Lower lobe of right lung (tissue), 2 donors: ENCODE measurements at places on chromosomes 12 and 14. TPM values are rescaled to one million over a fixed set of nuclear protein-coding genes. Genes with fewer than 3 reads are reported as not detected.

The DEGS2 gene
- 5.8 TPM for total RNA-seq

The KLRB1 gene
- total RNA-seq: 4.3 TPM

The RNF212B gene
- not detected for total RNA-seq

The LYZ gene
- total RNA-seq: 1,458 TPM

The RND1 gene
- 5.9 TPM for total RNA-seq

The BCL2L14 gene
- total RNA-seq: 2.6 TPM

The GZMB gene
- 7.6 TPM for total RNA-seq

The ACSS3 gene
- 32.4 TPM for total RNA-seq

The TAS2R31 gene
- 1.9 TPM for total RNA-seq

The HCAR3 gene
- total RNA-seq: 6.9 TPM

The PPM1A gene
- total RNA-seq: 58.0 TPM

The RIPK3 gene
- total RNA-seq: 27.9 TPM

The CLEC1A gene
- total RNA-seq: 9.7 TPM

The ADCY6 gene
- total RNA-seq: 42.7 TPM

The ANO4 gene
- total RNA-seq: 0.74 TPM

The ALX1 gene
- not detected for total RNA-seq

The LACRT gene
- not detected for total RNA-seq

The THAP2 gene
- total RNA-seq: 6.1 TPM

The TUNAR gene
- total RNA-seq: not detected

The HRK gene
- total RNA-seq: 0.18 TPM

The CDC42BPB gene
- 114 TPM for total RNA-seq

The TEX22 gene
- 3.8 TPM for total RNA-seq

The CACNA1C gene
- total RNA-seq: 8.4 TPM

The KRT85 gene
- total RNA-seq: not detected

The BDKRB2 gene
- total RNA-seq: 1.3 TPM

The TPH2 gene
- total RNA-seq: not detected
